ENCODE measurements at places on chromosomes 1 and 21.

- no peak for DNase-seq
Measured at GRCh38 chr1:42797979-42798378, 13.2 kb downstream of the TMEM269 start.

- DNase-seq: no peak
Measured at GRCh38 chr1:81435175-81435574, 365.6 kb upstream of the ADGRL2 start.

DNA sequence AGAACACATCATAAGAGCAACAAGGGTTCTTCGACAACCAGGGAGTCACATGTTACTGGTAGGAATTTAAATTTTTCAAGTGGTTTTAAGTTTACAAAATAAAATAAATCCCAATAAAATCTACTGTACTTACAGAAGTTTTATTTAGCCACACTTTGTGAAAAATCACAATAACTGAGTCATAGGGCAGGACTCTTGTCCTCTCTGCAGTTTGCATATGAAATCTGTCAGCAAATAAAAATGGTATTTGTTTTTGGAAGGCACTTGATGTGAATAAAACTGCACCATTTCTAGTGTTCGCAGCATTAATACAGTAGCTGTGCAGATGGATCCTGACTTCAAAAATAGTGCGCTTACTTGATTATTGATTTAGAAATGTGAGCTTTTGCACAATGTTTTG lies 150.4 kb downstream of the LBR start:
- DNase-seq: no peak

DNA sequence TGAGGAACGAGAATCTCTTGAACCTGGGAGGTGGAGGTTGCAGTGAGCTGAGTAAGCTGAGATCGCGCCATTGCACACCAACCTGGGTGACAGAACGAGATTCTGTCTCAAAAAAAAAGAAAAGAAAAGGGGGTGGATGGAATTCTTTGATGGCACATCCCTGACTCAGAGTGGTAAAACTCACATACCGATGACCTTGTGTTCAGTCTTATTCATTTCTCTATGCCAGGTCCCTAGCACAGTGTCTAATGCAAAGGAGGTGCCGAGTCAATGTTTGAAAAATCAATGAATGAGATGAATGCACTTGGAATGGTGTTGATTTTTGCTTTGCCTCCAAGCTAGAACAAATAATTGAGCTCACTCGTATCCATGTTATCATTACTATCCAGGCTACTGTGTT lies 18.5 kb upstream of the FAM20B start:
- DNase-seq: no peak

DNA sequence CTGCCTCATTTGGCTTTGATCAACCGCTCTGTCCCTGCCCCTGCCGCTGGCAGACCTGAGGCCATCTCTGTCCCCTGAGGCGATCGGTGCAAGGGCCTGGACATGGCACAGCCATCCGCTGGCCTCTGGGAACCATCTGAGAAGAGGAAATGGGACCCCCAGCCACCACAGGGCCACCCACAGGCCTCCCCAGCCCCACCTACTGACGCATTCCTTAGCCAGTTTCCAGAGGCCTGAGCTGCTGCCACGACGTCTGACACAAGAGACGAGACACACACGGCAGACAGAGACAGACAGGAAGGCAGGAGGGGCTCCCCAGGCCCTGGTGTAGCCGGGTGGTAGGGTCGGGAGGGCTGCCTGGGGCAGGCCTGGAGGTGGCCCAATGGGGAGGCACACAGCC lies 37.3 kb upstream of the EDN2 start:
- no peak for DNase-seq

GRCh38 chr1:37177230-37177864 lies 143.0 kb upstream of the GRIK3 start:
- peak; percentile 34 for DNase-seq

GRCh38 chr1:199101635-199102034 lies 462.8 kb downstream of the PTPRC start:
- no peak for DNase-seq

DNA sequence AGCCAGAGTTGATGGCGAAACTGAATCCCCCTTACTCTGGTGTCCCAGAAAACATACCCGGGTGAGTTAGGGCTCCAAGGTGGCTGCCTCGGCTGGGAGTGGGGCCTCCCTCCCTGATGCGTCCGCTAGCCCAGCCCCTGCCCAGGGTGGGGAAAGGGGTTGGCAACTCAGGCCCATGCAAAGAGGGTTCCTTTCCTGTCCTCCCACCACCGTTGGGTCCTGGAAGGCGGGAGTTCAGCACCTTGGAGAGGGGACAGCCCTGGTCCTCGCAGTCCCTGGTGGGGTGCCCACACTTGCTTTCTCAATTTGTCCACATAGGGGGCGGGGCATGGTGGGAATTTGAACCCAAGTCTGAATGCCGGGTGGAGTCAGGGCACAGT lies 6.1 kb downstream of the SRM start:
- DNase-seq: no peak

DNA sequence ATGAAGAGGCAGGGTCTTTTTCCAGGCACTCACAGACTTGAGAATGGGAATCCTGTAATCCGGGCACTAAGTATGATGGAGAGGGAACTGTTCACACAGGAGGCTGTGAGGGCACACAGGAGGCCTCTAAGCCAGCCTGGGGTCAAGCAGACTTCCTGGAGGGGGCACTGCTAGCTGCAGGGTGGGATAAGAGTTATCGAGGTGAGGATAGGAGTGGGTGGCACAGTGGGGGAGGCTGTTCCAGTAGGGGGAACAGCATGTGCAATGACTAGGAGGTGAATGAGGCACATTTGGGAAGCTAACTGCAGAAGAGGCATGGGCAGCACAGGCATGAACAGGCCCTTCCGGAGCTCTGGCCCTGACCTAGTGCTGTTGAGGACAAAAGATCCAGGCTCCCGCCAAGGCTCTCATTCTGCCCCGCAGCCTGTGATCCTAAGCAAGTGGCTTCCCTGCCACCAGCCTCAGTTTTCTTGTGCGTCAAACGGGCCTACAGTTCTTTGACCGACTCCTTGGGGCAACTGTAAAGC lies 216.7 kb downstream of the TRABD2B start:
- no peak for DNase-seq

DNA sequence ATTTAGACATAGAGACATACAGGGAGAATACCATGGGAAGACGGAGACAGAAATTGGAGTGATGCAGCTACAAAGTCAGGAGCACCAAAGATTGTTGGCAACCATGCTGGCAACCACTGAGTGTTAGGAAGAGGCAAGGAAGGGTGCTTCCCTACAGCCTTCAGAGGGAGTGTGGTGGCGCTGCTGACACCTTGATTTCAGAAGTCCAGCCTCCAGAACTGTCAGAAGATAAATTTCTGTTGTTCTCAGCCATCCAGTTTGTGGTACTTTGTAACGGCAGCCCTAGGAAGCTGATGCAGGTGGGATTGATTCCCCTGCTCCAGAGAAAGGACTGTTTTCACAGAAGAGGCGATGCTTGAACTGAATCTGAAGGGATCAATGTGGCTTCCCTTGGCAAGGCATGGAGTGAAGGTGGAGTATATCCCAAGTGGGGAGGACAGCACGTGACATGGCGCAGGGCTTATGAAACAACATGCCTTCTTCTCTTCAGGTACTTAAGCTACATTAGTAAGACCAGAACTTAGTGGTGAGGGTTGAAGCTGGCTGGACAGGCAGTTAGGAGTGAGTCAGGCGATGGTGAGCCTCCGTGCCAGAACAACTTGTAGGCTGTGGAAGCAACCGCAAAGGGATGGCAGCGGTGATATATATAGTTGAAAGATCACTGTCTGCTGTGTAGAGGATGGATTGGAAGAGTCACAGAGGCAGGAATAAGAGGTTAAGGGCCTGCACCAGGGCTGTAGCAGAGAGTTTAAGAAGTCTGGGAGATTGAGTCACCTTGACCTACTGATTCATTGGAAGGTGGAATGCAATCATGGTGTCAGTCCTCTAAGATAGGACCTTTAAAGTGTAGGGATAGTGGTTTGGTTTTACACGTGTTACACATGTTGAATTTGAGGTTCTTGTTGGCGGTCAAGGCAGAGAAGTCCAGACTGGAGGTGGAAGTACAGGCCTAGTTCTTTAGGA lies 2.1 kb downstream of the LEPR start:
- no peak for DNase-seq

- DNase-seq: no peak
Measured at GRCh38 chr1:196649990-196650389, 1.9 kb upstream of the CFH start.

DNA sequence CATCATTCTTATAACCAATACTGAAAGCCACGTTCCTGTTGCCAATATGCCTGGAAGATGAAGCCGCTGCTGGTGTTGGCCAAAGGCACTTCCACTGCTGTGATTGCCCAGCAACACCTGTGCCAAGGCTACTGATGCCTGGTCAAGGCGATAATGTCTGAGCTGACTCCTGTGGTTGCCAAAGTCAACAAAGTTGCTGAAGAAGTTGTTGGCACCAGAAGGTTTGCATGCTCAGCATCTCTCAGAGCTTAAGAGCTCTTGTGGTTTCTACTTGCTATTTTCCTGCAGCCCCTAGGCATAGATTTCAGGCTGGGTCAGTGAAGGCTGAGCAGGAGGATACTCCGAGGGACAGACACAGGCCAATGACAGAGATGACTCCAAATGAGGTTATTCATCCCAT lies 63.4 kb upstream of the RAB3GAP2 start:
- DNase-seq: no peak

All from NCI-H1930 (cell line).